SK-MEL-5 (cell line): ENCODE measurements at places on chromosomes 7 and 10.
A peak's percentile ranks its signal among the peaks of the same experiment; 100 is the strongest.

- no peak for DNase-seq
These were observed 44.0 kb upstream of the ANK3 start for GRCh38 chr10:60433684-60434083.

GRCh38 chr10:23195846-23196600 is 3.9 kb downstream of the PTF1A start:
- no peak for DNase-seq

DNA sequence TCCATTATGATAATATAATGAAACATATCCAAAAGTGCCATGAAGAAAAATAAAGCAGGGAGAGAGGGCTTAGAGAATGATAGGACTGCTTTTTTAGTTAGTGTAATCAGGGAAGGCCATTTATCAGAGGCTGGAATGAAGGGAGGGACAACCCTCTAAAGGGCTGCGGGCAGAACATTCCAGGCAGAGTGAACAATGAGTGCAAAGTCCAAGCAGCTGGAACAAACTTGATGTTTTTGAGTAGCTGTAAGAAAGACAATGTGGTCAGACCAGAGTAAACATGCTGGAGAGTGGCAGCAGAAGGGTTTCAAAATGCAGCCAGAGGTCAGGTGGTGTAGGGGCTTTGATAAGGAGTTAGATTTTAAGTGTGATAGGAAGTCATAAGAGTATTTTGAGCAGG is 65.6 kb upstream of the CCDC6 start:
- DNase-seq, result peak; percentile 6

DNA sequence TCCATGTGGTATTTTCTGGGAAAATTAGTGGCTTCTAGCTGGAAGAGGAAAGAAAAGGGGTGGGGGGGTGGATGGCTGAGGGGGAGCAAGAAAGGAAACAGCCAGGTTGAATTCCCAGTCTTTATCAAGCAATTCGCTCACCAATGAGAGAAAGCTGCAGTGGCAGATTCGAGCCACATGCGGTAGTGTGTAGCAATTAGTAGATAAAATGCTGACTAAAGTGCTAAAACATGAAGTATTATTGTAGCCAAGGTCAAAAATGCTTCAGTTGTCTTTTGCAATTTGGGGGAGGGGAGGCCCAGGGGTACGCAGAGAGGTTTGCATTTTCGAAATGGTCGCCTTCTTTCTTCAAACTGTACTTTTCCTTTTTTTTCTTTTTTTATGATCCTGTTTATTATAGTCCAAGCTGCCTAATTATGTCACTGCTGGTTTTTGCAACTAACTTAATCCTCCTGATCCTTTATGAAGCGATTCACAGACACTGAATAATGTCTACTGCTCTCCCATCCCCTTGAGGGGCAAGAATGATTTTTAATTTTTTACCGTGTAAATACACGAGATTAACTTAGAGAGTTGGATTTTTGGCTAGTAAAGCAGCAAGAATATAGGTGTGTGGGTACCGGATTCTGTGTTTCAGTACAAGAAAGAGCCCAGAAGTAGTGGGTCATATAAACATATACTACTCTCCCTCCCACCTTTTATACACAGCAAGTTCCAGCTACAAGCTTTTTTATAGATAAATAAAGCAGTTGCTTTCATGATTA is 3.6 kb upstream of the ARID5B start:
- DNase-seq, result peak; percentile 67
